Kidney (tissue), 22 donors: ENCODE measurements at places on chromosomes 6 and 20.
A peak's percentile ranks its signal among the peaks of the same experiment; 100 is the strongest.

GRCh38 chr6:111579816-111580215, 25.9 kb downstream of the TRAF3IP2 start:
- DNase-seq, result no peak

- no peak for DNase-seq
These were observed 131.6 kb downstream of the RFX6 start for GRCh38 chr6:117008618-117009017.

GRCh38 chr6:22447249-22448196, 121.8 kb upstream of the HDGFL1 start:
- DNase-seq, result no peak

- peak; percentile 88 for DNase-seq
These were observed at the start of gene MAP7 for GRCh38 chr6:136550330-136551071. Gene MAP7 (minus strand): TSS chr6:136550422. CDS start chr6:136550408, 14 bp downstream.

- DNase-seq, result no peak
These were observed 58.8 kb downstream of the GNAS start for GRCh38 chr20:58911309-58911708.

- peak; percentile 9 for DNase-seq
These were observed 637 bp downstream of the TRPC4AP start for GRCh38 chr20:35091816-35092523.

DNA sequence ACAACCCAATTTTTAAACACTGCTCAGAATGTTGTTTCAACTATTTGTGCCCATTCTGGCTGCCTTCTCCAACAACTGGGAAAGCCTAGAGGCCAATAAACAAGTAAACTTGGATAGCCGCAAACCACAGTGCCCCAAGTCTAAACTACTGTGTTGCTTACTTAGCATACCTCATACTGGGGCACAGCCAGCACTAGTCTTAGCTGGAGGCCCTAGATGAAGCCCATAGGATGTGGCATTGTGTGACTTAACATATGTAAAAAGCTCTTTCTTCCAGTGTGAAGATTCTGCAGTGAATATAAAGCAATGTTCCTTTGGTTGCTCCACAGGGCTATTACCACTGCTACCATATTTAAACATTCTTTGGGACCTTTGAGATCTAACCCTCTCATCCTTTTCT, 564.3 kb upstream of the NRSN1 start:
- DNase-seq, result no peak

GRCh38 chr6:141561154-141561553, 571.6 kb upstream of the GJE1 start:
- DNase-seq, result no peak

DNA sequence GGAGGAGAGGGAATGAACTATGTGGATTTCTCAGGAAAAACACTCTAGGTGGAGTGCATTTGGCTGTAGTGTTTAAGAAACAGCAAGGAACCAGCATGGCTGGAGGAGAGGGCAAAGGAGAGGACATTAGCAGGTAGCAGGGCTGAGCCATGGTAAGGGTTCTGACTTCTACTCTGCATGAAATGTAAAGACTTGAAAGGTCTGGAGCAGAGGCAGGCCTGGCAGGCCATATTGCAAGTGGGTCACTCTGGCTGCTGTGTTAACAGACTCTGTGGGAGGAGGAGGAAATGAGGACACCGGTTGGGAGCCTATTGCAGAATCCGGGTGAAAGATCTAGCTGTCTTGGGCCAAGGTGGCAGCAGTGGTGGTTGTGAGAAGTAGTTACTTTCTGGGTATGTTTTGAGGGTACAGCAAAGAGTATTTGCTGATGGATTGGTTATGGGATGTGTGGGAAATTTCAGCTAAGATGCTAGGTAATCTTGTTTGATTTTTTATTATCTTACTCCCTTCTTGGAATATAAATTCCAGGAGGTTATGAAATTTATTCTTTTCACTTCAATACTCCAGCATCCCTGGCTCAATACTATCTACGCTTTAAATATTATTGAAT, 115.9 kb upstream of the BCLAF1 start:
- DNase-seq, result no peak

- DNase-seq, result no peak
These were observed 9.7 kb downstream of the ATG5 start for GRCh38 chr6:106315765-106316374.

DNA sequence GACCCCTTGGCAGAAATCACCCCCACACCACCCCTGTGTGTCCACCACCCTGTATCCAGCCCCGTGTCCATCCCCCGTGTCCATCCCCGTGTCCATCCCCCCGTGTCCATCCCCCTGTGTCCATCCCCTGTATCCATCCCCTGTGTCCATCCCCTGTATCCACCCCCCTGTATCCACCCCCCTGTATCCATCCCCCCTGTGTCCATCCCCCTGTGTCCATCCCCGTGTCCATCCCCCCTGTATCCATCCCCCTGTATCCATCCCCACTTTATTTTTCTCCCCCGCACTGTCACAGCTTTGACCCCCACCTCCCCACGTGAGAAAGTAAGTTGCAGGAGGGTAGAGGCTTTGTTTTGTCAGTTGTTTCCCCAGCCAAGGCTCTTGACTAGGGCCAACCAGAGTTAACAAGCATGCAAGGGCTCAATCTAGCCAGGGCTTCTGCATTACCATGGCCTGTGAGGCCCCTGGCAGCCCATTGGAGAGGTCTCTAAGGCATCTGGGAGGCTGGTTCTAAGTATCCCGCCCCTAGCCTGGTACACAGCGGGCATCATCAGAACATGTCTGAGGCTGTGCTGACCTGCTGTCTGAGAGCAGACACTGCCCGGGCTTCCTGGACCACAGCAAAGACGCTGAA, 18.1 kb upstream of the SIRPA start:
- no peak for DNase-seq
